ENCODE measurements at places on chromosomes 1 and 21. TPM values are rescaled to one million over a fixed set of nuclear protein-coding genes. Genes with fewer than 3 reads are reported as not detected.

Gene PGLYRP4
- not detected for total RNA-seq

Gene ZNF648
- 0.53 TPM for total RNA-seq

Gene PEAR1
- 74.7 TPM for total RNA-seq

GRCh38 chr1:37922767-37923550 lies 23.9 kb downstream of the INPP5B start:
- no peak for DNase-seq

DNA sequence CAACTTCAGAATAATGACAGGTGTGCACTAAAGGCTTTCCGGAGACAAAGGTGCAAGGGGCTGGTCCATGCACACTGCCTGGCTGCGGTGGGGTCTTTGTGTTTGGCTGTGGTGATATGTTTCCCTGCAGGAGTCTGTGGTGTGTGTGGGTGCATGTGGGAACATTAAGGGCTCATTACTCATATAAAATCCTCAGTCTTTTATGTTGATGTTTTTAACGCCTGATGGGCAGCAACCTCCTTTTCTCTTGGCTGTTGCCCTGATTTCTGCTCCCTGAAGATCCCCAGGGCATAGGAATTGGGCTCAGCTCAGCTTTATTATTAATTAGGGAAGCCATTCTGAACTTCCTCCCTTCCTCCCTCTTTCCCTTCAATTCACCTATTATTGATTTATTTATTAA lies 67.6 kb upstream of the SPAG17 start:
- DNase-seq, result no peak

GRCh38 chr1:211738096-211738690 lies 62.8 kb upstream of the NEK2 start:
- DNase-seq, result no peak

DNA sequence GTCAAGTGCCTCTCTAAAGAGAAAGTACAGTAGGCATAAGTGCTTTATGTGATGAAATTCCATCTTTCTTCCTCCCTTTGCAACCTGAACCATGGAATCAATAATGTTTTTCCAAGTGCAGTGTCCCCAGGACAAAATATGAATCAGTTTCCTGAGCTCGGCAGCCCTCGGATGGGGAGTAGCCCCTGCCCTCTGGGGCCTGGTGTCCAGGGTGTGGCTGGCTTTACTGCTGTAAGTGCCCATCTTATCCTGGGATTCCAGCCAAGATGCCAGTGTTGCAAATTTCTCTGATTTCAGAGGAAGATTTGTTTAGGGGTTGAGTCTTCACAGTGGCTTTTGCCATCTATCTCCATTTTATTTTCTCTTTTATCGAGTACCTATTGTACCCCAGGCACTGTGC lies 40.5 kb upstream of the SRP9 start:
- no peak for DNase-seq

- DNase-seq, result no peak
Measured at GRCh38 chr1:118190561-118190960, 5.5 kb upstream of the SPAG17 start.

DNA sequence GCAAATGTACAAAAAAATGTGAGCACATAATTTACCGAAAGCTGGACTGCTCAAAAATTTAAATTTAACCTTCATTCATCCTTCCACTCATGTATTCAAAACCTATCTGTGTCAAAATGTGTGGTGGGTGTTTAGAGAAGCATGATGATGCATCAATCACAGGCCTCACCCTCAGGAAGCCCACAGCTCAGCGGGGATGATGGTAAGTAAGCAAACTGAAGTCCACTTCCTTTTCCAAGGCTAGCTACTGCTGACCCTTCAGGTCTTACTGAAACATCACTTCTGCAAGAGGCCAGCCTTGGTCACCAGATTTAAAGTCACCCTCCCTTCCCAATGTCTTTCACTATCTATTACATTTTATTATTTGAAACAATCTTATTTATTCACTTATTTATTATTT lies 254.5 kb downstream of the DNM3 start:
- no peak for DNase-seq

DNA sequence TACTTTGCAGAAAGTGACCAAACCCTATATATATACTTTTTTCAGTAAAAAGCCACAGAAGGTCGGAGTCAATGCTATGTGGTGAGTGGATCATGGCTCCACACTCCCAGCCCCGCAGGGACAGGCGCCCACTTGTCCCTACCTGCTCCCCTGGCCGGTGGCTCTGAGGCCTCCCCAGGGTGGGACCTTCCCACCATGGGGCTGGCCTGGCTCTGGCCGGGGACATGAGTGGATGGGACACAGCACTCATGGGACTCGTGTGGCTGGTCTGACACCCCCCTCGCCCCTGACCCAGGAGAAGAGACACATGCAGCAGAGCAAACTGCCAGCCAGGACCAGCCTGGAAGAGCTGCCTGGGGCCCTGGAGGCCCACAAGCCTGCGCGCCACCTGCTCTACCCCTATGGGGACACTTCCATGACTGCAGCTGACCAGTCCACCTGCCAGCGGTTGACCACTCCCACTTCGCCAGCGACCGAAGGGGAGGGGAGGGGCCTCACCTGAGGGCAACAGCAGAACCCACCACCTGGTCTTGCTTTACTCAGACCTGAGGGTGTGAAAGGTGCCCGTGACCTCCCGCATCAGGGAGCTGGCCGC lies 2.2 kb downstream of the SPATC1L start:
- peak; percentile 63 for DNase-seq

DNA sequence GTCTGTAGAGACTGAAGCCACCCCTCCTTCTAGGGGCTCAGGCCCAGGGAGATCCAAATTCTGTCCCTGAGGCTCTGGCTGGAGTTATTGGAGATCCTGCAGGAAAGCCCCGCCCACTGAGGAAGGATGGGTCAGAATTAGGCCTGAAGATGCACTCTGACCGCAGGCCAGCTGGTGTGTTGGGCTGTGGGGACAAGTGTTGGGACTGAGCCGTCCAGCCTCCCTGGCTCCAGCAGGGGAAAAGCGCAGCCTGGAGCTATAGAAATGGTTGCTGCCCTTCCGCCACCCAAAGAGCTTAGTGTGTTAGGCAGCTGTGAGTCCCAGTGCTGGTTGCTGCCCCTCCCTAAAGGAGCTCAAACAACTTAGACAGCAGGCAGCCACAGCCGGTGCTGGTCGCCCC lies 33.0 kb upstream of the PRRX1 start:
- DNase-seq, result no peak

GRCh38 chr1:201172999-201173610 lies 17.5 kb upstream of the IGFN1 start:
- no peak for DNase-seq

GRCh38 chr1:145858238-145858900 lies 512 bp downstream of the PIAS3 start:
- DNase-seq, result peak; percentile 79

DNA sequence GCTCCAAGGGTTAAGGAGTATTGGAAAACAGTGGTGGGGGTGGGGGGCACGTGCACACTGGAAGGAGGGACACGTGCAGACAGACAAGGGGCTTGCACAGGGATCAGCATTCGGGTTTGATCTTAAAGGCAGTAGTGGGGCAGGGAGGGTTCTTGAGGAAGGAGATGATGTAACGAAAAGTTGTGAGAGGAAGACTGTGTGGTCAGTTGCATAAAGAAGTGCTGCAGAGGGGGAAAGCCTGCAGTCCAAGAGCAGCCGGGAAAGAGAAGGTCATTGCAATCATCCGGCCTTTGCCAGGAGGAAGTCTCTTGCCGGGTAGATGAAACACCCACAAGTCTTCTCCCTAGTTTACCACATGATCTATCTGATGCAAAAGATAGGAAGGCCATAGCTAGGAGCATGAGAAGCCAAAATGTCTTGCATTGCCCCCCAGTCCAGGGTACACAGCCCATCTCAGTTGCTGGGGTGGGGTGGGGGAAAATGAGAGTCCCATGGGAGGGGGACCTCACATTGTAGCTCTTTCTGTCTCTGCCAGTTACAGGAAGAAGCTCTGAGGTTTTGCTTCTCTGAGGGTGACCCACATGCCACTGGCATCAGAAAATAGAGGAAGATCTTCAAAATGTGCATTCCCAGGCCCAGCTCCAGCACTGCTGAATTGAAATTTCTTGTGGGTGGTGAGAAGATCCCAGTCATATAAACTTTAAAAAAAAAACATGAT lies 202.5 kb upstream of the RAB4A start:
- DNase-seq, result no peak

DNA sequence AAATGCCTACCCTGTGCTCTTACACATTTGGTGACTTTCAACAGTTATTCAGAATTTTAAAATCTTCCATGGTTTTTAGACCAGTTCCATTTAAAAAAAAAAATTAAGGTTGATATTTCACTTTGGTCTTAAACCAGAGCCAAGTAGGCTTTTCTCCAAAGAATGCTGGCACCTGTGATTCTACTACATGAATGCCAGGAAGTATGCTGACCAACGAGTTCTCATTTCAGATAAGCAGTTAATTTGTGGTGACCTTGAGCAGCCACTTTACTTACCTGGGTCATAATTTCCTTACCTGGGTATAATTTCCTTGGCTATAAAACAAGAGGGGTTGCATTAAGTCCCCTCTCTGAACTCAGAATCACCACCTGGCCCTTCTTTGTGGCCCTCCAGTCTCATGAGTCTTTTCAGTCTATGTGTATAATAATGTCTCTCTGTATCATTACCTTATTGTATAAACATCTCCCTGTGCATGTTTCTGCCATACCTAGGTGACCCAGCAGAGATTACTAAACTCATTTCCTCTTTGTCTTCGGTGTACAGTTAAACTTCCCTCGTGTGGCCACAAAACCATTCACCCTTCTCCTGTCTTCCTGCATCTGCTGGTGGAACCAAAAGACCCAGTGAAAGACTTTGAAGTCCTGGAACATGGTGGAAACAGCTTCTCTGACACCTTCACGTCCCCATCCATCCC lies 139.1 kb upstream of the DPT start:
- DNase-seq, result no peak

DNA sequence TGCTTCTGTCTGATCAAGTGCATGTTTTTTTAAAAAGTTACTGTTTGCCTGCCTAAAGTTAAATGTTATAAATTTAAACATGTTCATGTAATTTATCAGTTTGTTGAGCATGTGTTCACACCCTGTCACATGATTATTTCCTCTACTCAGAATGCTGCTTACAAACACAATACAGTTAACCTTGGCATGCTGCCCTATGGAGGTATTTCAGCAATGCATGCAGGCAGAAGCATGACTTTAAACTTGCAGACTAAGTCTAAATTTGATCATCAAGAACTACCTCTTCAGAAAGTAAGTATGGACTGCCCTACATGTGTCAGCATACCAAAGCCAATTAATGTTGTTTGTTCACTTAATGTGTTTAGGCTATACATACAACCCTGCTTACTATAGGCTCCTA lies 161.6 kb downstream of the LRRC40 start:
- no peak for DNase-seq

GRCh38 chr1:37362594-37363385 lies 111.6 kb upstream of the ZC3H12A start:
- no peak for DNase-seq

All from sciatic nerve (tissue), 2 donors.